ENCODE measurements at places on chromosomes 12 and 14.

DNA sequence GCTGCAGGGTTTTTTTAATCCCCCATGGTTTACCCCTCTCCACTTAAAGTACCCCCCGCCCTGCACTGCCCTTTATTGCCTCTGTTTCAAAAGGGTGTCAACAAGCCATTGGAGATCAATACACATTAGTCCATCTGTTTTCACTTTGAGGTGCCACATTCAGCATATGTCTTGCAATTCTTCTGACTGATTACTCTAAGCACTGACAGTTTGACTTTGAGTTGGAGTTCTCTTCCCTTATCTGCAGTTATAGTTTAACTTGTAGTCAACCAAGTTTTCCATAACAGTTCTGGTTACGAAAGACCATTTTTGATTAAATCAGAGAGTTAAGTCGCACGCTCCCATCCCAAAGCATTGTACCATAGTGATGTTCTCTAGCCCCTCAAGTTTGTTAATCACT is 260.8 kb upstream of the TBX3 start:
- no peak for DNase-seq

DNA sequence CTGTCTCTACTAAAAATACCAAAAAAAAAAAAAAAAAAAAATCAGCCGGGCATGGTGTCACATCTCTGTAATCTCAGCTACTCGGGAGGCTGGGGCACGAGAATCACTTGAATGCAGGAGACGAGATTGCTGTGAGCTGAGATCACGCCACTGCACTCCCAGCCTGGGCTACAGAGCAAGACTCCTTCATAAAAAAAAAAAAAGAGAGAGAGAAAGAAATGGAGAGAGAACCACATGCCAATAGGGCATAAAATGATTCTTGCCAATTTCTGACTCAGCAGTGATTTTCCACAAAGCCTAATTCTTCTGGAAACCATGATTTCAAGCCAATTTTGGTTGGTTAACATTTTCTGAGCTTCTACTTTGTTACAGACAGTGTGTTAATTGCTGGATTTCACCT is 250.4 kb upstream of the SEL1L start:
- DNase-seq = no peak

DNA sequence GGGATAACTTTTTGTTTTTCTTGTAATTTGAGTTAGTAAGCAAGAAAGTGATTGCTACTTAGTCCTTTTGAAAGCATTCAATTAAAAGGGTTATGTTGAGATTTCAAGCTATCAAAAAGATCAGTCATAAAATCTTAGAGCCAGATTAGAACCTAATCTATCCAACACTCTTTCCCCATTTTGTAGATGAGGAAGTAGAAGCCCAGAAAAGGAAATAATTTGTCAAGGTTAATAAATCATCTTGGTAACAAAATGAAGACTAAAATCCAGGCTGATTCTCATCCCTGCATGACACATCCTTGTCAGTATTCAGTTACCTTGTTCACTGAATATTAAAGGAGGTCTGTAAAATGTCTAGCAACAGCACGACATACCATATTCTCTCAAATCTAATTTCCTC is 26.5 kb downstream of the PPP1R13B start:
- no peak for DNase-seq

GRCh38 chr12:125092108-125092871 is 27.1 kb downstream of the AACS start:
- DNase-seq = no peak

GRCh38 chr14:92459030-92459949 is 54.3 kb upstream of the RIN3 start:
- no peak for DNase-seq
